ENCODE measurements at places on chromosomes 4 and X.

- DNase-seq, result no peak
Measured at GRCh38 chrX:152137771-152138387, 498 bp downstream of the MAGEA10 start.

GRCh38 chrX:123399709-123400108 lies 215.6 kb downstream of the GRIA3 start:
- DNase-seq, result no peak

DNA sequence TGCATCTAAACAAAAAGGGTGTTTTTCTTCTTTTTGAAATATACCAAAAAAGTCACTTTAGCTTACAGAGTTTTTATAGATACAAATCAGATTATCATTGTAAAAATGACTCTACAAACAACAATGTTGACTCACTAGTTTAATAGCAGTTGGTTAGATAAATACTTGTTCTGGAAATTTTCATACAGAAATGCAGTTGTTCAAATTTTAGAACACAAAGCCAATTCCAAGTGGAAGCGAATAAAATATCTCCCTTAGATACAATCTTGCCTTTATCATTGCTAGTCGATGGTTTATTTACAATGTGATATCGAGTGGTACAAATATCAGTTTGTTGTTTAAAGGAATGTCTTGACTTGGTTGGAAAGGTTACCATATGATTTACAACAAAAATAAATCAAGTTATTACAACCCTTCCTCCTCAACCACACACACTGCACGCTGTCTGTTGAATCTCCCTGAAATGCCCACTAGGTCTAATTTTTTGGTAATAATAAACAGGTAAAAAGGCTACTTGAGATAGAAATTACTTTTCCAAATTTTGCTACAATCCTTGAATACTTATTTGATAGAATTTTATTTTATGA lies 114.8 kb downstream of the CDS1 start:
- no peak for DNase-seq

DNA sequence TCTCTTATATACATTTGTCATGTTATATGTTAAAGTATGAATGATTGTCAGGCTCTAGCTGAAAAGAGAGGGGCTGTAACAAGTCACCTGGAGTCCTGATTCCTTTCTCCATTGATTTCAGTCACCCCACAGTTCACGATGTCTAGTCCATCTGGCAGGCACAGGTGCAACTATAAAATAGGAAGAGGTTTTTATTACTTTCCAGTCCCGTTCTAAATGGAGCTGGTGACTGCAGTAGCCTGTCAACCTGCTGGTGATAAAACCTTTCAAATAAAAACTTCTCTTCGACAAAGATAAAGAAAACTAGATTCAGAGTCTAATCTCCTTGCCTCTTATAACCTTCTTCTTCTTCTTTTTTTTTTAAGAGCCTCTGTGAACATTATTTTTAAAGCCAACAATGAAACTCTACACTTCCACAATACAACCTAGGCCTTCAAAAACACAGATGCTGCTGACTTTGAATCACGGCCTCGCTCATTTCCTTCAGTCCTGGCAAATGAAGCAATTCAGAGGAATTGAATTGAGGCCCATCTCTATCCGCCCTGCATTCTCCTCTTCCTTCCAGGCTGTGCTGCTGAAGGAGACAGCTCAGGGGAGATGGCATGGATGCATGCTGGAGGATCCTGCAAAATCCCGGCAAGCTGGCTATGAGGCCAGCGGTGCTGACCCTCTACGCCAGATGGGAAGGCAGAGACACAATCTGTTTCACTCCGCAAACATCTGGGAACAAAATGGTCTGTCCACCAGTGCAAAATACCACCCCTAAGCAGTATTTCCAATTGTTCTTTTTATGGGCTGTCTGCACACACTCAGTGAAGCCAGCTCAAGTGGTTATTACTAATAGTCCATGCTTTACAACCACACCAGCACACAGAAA lies 27.3 kb upstream of the CDKN2AIP start:
- DNase-seq, result no peak

GRCh38 chrX:22122510-22122909 lies 90.4 kb downstream of the PHEX start:
- DNase-seq, result no peak

DNA sequence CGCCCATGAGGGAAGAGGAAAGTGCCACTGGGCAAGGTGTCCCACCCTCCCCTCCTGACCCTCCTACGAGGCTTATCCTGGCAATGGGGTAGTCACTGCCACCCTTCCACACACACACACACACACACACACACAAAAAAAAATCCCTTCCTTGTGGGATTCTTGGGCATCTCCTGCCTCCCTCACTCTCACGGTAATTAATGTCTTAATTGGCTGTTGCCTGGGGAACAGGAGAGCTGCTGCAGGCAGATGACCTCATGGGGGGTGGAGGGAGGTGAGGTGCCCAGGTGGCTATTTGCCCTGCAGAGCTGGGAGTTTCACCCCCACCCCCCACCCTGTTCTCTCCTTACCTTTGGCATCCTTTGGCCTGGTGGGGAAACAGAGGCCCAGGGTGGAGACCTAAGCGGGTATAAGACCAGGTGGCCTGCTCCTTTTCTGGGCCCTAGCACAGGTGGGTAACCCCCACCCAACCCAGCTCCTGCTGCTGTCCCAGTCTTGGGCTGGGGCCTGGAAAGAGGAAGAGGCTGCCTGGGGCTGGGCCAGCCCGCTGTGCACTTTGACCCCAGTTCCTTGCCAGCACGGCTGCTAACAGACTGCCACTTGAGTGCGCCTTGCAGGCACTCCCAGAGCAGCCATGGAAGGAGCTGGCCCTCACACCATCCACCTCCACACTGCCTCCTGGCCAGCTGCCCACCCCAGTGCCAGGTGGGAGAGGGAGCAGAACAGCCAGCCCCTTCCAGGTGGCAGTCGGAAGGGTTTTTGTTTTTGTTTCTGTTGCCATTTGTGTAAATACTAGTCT lies 12.6 kb downstream of the EFNB1 start:
- no peak for DNase-seq

DNA sequence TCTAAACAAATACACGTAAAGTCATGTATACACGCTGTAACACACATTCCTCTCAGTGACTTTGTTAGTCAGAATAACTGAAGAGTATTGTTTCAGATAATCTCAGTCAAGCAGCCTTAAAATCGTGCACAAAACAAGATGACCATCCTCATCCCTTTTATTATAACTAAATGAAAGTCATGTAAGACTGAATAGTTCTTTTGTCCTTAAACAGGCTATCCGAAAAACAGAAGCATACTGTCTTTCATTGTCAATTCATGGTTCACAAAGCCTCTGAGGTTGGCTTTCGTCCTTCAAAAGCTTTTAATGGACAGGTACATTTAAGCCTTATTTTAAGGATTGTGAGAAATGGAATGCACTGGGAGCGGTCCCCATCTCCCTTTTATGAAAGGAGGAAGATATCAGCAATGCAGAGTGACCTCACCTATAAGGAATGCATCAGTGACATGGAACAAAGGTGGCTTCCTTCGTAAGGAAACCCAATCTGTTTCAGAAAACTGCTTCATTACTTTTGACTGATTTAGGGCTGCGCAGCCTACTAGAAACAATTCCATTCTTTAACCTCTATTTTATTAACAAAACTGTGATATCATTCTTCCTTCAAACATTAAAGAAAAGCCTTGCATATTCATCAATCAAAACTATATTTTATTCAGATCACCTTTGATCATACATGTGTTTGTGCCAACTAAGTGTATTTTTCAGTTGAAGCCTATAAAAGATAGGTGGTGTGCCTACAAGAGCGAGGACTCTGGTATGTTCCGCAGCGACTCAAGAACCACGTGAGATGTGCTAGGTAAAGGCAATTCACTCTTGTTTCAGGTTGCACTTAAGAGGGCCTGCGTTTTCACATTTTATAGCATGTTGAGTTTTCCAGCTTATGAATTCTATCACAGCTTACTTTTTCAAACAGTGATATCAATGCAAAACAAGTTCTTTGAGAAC lies 19.2 kb downstream of the SH3RF1 start:
- no peak for DNase-seq

DNA sequence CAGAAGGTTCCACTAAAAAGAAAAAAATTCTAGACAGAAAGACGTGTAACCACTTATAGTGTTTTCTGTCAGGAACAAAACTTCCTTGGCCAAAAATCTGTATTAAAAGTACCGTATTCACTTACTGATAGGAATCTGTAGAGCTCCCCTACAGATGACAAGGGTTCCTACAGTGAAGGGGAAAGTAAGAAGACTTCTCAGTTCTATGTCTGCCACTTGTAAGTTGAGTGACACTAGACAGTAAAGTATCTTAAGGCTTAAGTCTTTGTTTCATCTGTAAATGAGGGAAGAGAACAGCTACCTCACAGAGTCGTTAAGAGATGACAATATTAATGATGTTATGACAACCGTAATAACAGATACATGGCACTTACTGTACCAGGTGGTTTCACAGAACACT lies 3.3 kb downstream of the COQ2 start:
- no peak for DNase-seq

DNA sequence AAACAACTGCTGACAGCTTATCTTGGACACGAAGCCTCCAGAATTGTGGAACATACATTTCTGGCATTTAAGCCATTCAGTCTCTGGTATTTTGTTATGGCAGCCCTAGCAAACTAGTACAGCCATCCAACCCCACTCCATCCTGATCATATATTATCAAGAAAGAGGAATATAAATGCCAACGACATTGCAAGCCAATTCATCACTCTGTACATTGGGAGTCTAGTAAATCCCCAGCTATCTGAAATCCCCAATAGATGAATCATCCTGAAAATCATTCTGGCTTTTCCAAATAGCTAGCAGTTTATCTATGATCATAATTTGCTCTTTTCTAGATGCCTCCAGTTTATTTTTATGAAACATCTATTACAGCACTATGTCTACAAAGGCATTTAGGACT lies 41.1 kb downstream of the FRMD7 start:
- DNase-seq, result no peak

DNA sequence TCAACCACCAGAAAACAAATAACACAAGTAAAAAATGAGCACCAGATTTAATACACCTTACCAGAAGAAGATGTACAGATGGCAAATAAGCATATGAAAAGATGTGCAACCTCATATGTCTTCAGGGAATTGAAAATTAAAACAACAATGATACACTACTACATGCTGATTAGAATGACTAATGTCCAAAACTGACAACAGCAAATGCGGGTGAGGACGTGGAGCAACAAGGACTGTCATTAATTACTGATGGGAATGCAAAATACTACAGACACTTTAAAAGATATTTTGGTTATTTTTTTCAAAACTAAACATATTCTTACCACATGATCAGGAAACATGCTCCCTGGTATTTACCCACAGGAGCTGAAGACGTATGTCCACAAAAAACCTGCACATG lies 140.3 kb downstream of the FRYL start:
- no peak for DNase-seq

GRCh38 chr4:113674251-113674650 lies 87.3 kb downstream of the CAMK2D start:
- no peak for DNase-seq

DNA sequence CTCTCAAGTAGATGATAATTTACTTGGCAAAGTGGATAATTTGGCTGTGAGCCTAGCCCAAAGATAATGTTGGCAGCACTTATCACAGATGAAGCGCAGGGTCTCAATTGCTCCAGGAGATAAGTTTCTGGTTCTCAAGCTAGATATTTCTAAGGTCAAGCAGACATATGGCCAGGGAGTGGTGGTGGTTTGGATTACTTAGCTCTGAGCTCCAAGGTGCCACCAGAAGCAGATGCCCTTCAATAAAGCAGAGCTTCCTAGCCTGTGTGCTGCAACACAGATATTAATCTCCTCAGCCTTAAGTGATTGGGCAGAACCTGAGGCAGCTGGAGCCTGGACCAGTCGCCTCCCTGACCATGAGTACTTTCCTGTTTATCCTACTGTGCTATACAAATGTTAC lies 79.2 kb upstream of the NALF2 start:
- DNase-seq, result no peak

GRCh38 chrX:15813416-15813815 lies 23.1 kb downstream of the ZRSR2 start:
- no peak for DNase-seq

DNA sequence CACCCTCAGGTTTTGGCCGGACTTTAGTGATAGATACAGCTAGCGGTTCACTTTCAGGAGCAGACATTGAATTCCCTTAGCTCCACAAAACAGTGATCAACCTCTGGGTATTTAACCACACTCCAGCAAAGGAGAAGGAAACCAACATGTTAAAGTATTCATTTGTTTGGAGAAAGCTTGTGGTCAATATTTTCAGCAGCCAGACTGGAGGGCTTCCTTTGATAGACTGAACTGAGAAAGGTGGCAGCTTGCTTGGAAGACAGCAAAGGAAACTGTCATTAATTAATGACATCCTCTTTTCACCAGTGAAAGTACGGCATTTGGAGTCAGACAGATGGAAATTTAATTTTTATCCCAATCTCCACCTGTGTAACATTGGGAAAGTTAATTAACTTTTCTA lies 289.1 kb upstream of the CLNK start:
- no peak for DNase-seq

DNA sequence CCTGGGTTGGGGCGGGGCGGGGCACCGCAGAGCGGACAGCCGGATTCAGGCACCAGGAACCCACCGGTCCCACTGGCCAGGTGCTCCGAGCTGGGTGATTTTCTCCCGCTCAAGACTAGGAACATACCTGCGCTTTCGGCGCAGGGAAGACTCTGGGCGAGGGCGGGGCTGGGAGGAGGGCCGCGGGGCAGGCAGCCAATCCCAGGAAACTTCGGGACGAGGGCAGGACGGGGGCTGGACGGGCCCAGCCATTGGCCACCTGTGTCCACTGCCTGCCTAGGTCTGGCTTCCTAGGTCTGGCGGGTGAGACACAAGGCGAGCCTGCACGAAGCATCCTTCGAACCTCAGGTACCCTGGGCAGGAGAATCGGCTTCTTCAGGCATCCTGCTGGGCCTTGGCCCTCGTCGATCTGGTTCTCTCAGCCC lies 274 bp upstream of the ERVMER34-1 start:
- no peak for DNase-seq

DNA sequence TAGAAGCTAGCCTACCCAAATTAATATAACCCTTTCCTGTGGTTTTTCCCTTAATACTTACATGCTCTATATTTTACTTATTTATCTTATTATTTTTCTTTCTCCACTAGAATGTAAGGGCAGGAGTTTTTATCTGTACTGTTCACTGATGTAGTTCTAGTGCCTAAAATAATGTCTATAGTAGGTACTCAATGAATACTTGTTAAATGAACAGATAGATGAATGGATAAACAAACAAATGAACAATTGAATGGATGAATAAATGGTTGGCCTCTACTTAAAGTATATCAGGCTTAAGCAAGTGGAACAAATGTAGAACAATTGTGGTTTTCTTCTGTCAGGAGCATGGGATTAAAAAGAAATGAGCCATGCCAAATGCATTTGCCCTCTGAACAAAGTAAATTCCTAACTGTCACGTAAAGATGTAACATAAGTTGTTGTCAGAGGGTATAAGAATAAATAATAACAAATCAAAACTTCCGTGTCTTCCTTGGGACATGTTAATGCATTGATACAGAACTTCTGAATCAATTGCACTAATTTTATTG lies 54.1 kb downstream of the SYTL5 start:
- DNase-seq, result no peak

GRCh38 chr4:148405161-148405893 lies 36.9 kb downstream of the NR3C2 start:
- DNase-seq, result no peak

DNA sequence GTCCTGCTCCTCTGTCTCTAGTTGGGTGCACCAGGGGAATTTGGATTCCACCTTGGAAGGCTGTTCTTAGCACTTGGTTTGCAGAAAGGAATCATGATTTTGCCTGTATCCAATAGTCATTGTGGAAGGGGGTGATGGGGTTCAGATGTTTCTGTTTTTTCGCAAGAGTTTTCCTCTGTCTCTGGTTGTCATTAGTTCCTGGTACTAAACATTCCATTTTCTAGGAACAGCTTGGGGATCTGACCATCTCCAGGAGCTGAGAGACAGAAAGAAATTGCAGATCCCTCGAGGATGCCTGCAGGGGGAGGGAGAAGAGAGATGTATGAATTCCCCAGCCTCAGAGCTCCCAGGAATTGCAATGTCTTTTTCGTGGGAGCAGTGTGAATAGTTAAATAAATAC lies 70.9 kb downstream of the CYTL1 start:
- DNase-seq, result no peak

Measured in stimulated activated CD8-positive, alpha-beta memory T cell treated with anti-CD3 and anti-CD28 coated beads, Interleukin-7, amount 100 ng/mL, for 24 hours (primary cell).